Stimulated activated CD8-positive, alpha-beta memory T cell treated with anti-CD3 and anti-CD28 coated beads, Interleukin-7, amount 100 ng/mL, for 4 hours (primary cell): ENCODE measurements at places on chromosomes 7 and 10.

GRCh38 chr7:141497391-141497790 lies 53.8 kb upstream of the AGK start:
- no peak for DNase-seq

DNA sequence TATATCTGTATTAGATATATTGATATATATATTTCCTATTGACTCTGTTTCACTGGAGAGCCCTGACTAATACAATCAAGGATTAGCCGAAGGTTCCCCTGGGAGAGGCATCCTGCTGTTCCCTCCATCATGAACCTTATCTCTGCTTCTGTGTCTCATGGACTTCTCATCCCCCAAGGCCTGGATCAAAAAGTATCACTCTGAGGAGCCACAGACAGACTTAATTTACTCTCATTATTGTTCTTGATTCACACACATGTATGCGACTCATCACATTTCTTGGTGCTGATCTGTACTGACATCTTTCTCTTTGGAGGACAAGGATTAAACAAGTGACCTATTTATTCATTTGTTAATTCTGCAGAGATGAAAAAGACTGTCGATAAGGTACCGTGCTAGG lies 550.2 kb downstream of the KCNMA1 start:
- DNase-seq = no peak

DNA sequence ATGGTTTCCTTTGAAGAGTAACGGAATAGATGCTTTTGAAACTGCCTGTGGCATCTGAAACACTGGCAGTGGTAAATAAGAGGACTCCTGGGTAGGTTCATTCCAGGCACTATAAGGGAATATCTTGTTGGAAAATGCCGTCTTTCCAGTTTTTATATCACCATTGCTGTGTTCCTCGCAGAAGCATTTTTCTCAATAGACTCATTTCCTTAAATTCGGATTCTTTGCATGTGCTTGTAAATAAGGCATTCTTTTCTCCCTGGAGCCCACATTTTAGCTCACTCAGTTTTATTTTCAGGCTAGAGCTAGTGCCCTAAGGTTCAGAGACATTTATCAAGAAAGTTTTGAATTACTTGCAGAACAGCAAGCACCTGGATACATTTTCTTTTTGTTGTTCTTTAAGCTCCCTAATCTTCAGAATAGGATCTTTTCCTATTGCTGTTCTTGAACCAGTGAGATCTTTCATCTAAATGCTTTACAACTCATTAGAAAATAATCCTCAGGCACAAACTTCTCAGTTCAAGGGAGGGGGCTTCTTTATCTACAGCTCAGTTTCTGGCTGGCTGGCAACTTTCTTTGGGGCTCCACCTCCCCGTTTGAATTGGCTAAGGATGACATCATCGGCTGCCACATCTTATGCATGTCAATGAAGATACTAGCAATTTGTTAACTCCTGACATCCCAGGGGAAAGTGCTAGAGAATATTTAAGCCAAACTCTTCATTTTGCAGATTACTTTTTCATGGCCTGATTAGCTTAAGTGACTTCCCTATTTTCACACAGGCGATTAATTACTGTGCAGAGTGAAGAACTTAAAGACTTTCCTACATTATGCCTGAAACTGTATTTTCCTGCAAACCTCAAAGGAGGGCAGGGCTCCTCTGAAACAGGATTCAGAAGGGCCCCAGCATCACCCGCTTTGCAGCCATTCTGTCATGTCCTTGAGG lies 133.7 kb upstream of the RSU1 start:
- no peak for DNase-seq

DNA sequence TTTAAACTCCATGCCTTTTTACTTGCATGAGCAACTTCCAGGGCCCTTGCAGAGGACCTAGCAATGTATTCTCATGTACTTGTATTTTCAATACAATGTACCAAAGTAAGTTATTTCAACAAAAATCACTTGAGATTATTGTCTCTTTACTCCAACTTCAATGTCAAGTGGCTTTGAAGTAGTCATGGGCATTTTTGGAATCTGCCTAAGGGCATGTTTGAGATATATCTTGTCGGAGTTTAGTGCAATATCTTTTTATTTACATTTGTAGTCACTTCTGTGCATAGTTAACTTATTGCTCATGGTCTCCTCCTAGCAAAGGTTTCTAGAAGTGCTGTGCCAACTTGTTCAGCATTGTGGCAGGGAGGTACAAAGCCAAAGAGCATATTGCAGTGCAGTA lies 508.7 kb upstream of the SEMA3D start:
- no peak for DNase-seq

GRCh38 chr10:16509996-16510395 lies 11.7 kb downstream of the C1QL3 start:
- DNase-seq = no peak
